NCI-H1105 (cell line): ENCODE measurements at places on chromosomes 1 and 21.

- no peak for DNase-seq
Measured at GRCh38 chr1:66381621-66382275, 152.2 kb upstream of the SGIP1 start.

- DNase-seq = no peak
Measured at GRCh38 chr1:214525535-214526019, 25.8 kb downstream of the PTPN14 start.

- DNase-seq = no peak
Measured at GRCh38 chr1:239197871-239198270, 188.5 kb upstream of the CHRM3 start.

DNA sequence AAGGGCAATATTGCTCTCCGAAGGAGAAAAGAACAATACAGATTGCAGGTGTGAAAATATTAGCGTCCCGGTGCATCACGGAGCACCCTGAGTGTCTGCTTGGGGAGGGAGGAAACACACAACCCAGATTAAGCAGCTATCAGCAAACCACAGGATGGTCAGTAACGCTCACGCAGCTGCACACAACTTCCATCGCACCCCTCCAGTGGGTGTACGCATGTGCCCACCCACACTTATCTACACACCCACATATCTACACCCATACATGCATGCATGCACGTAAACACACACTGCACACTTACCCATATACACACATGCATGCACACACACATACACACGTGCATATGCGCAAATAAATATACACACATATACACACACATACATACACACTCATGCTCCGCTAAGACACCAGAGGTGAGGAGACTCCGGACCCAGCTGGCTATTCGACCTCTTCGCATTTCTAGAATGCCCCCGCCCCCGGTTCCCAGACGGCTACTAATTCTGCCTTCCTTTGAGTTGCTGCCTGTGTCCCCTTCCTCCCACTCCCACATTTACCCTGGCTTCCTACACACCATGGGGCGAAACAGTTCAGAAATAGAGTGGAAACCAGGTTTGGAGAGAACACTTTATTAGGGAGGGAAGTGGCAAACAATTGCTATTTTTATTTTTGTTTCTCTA lies 26.2 kb downstream of the ITPKB start:
- no peak for DNase-seq

DNA sequence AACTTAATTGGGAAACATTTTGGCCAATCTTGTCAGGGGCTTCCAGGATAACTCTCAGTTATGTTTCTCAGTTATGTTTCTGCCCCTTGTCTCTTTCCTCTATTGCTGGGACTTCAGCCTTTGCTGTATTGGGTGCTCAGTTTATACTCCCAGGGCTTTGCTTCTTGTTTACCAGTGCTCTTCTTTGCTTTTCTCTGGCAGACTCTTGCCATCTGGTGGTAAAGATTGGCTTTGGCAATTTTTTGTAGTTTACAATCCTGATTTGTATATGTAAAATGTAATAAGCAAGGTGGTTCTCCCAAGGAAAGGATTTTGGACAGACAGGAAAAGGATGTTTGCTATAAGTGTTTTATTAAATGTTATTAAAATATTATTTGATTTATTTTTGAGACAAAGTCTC lies 37.9 kb downstream of the FABP3 start:
- DNase-seq = peak; percentile 7

- no peak for DNase-seq
Measured at GRCh38 chr1:204262506-204263253, 48.9 kb upstream of the GOLT1A start.

- DNase-seq = no peak
Measured at GRCh38 chr1:201430776-201431175, 9.2 kb upstream of the TNNI1 start.

GRCh38 chr1:41456847-41457540 lies 27.5 kb downstream of the EDN2 start:
- DNase-seq = no peak

GRCh38 chr1:109642626-109643025 lies 13.3 kb upstream of the GSTM4 start:
- no peak for DNase-seq

GRCh38 chr1:215005078-215005477 lies 77.5 kb upstream of the KCNK2 start:
- peak; percentile 62 for DNase-seq

DNA sequence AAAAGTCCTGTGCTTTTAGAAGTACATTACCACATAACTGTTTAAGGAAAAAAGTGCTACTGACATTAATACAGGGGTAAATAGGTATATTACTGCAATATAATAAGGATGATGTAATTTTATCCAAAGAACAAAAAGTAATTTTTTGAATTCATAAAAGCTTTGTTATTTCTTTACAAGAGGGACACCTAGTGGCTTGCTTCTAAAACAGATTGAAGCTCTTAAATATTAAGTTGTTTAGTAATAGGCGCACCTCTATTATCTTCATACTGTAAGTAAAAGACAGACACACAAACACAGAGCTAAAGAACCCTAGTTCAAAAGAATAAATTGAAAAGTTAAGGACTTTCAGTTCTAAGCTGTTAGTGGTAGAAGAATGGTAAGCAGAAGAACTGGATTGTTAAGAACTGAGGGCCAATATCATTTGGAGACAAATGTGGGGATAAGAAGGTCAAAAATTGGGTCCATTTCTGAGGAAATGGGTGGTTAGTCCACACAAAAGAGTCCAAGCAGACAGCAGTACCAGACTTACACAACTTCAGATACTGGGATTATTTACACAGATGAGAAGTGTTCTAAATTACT lies 15.4 kb downstream of the ZNHIT6 start:
- DNase-seq = peak; percentile 0

- DNase-seq = peak; percentile 76
Measured at GRCh38 chr1:245874942-245875580, 632.0 kb downstream of the SMYD3 start.

- no peak for DNase-seq
Measured at GRCh38 chr1:24379733-24380315, 33.8 kb downstream of the STPG1 start.

- DNase-seq = no peak
Measured at GRCh38 chr1:73333847-73334503, 864.0 kb downstream of the LRRIQ3 start.
